ENCODE measurements at places on chromosomes 11 and 22. TPM values are rescaled to one million over a fixed set of nuclear protein-coding genes. Genes with fewer than 3 reads are reported as not detected.

DNA sequence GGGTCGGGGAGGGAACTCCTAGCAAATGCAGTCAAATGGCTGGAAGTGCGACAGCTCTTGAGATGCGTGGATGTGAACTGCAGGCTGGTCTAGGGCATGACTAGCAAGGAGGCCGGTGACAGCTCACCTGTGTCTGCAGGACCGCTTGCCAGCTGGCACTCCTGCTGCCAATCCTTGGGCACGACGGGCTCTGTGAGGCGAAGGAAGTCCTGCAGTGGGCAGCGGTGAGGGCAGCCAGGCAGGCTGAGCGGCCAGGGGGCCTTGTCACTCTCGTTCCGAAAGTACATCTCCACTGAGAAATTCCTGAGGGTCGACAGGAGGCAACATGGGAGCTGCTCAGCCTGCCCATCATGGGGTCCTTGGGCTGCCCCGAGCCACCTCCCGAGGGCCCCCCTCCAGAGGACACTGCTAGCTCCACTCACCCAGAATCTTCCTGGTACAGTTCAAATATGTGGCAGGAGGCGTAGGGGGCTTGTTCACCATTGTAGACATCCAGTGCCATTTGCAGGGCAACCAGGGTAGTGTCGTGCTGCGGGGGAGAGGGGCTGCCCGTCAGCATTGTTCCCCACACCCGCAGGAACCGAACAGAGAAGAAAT, 5.9 kb downstream of the ACP2 start:
- peaks cover 57% of the 10 kb centered on the region for H3K36me3 ChIP-seq
- no peak overlapping the region for H3K4me3 ChIP-seq
- no peak overlapping the region for H3K27ac ChIP-seq
- no peak for DNase-seq

Gene MPPED2
- not detected for total RNA-seq

DNA sequence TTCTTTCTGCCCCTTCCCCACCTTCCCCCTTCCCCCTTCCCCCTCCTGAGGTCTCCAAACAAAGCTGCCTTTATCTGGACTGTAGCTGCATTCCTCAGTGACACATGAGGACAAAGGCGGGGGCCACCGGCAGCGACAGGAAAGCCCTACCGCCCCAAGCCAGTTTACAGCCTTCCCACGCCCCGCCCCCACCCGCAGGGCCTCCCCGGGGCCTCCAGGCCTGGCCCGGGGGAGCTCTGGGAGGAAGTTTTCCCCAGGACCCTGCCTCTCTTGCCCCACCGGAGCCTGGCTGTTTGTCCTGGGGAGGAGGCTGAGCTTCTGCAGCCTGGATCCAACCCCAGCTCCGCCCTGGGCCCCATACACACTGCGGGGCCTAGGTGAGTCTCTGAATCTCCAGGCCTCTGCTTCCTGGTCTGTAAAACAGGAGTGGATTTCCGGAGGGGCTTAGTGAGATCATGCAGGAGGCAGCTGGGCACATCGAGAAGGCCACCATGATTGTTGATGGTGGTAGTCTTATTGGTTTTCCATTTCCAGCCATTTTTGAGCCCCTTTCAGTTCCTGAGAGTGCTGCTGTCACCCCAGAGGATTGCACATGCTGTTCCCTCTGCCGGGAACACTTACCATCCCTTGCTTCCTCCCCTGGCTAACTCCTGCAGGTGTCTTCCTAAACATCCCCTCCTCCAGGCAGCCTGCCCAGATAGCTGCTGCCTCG, 130.7 kb downstream of the MN1 start:
- no peaks in the 10 kb centered on the region for H3K4me1 ChIP-seq
- no peak for DNase-seq
- no peak overlapping the region for H3K4me3 ChIP-seq

- no peak overlapping the region for H3K4me3 ChIP-seq
- no peaks in the 10 kb centered on the region for H3K27me3 ChIP-seq
- no peak for DNase-seq
- H3K36me3 ChIP-seq, result no peaks in the 10 kb centered on the region
- H3K4me1 ChIP-seq, result no peaks in the 10 kb centered on the region
Measured at GRCh38 chr11:113213549-113213948, 100.8 kb upstream of the TTC12 start.

Gene OR51E2
- not detected for total RNA-seq

DNA sequence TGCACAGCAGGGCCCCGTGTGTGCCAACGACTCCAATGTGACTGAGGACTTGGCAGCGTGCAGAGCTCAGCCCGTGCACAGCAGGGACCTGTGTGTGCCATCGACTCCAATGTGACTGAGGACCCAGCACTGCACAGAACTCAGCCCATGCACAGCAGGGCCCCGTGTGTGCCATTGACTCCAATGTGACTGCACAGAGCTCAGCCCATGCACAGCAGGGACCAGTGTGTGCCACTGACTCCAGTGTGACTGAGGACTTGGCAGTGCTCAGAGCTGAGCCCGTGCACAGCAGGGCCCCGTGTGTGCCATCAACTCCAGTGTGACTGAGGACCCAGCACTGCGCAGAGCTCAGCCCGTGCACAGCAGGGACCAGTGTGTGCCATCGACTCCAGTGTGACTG, 347.8 kb upstream of the B3GAT1 start:
- H3K36me3 ChIP-seq, result no peaks in the 10 kb centered on the region
- no peaks in the 10 kb centered on the region for H3K4me1 ChIP-seq
- H3K27me3 ChIP-seq, result no peaks in the 10 kb centered on the region
- DNase-seq, result no peak
- H3K4me3 ChIP-seq, result no peak overlapping the region

- H3K4me3 ChIP-seq, result no peak overlapping the region
- no peaks in the 10 kb centered on the region for H3K27me3 ChIP-seq
- no peaks in the 10 kb centered on the region for H3K36me3 ChIP-seq
- H3K4me1 ChIP-seq, result no peaks in the 10 kb centered on the region
- H3K27ac ChIP-seq, result no peak overlapping the region
Measured at GRCh38 chr11:1168256-1168655, 10.5 kb downstream of the MUC5AC start.

GRCh38 chr11:88375927-88376470, 38.5 kb upstream of the CTSC start:
- H3K4me3 ChIP-seq, result no peak overlapping the region
- no peaks in the 10 kb centered on the region for H3K36me3 ChIP-seq
- H3K4me1 ChIP-seq, result no peaks in the 10 kb centered on the region
- no peak overlapping the region for H3K27ac ChIP-seq
- H3K27me3 ChIP-seq, result no peaks in the 10 kb centered on the region

Gene OR51B5
- total RNA-seq, result not detected

DNA sequence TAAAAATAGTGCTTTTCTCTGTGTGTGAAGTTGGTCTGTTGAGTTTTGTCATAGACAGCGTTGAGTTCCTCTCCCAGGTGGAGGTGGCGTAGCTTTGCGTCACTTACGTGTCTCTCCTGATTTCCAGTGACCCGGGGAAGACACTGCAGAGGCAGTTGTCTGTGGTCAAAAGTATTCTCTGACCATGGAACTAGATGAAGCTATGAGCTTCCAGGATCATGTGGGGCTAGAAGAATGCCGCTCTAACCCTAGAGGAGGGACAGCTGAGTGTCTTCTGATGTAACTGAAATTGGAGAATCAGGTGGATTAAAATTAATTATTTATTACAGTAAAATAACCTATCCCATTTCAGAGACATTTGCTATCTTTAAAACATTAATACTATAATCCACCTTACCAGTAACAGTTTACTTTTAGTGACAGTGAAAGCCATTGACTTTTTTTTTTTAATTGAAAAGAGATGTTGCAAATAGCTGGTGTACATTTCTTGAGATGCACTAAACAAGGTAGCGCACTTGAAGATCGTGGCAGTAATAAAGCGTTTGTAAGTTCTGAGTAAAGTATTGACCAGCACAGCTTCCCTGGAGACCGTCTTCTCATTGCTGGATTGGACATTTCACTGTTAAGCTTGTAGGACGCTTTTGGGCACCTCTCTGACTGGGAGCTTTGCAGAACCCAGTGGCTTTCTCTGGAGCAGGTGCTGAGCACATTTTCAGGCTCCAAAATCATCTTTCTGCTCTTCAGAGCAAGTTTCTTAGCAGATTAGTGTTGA, 9.7 kb downstream of the CAT start:
- H3K27ac ChIP-seq, result no peak overlapping the region
- no peaks in the 10 kb centered on the region for H3K27me3 ChIP-seq
- peaks cover 35% of the 10 kb centered on the region for H3K36me3 ChIP-seq
- H3K4me1 ChIP-seq, result peaks cover 23% of the 10 kb centered on the region

GRCh38 chr11:126951465-126951864, 49.1 kb downstream of the KIRREL3 start:
- H3K4me3 ChIP-seq, result no peak overlapping the region
- no peak for DNase-seq
- H3K36me3 ChIP-seq, result no peaks in the 10 kb centered on the region
- H3K27ac ChIP-seq, result no peak overlapping the region

DNA sequence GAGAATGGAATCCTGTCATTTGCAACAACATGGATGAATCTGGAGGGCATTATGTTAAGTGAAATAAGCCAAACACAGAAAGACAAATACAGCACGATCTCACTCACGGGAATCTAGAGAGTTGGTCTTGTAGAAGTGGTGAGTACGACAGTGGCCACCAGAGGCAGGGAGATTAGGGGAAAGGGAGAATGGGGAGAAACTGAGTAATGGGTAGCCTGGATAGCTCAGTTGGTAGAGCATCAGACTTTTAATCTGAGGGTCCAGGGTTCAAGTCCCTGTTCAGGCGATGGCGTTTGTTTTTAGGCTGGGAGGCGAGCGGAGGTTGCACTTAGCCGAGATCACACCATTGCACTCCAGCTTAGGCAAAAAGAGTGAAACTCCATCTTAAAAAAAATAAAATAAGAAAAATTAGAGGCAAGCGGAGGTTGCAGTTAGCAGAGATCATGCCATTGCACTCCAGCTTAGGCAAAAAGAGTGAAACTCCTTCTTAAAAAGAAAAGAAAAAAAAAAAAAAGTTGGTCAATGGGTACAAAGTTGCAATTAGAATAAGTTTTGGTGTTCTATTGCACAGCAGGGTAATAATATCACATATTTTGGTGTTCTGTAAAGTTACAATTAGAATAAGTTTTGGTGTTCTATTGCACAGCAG, 95.7 kb upstream of the UBASH3B start:
- DNase-seq, result no peak
- no peak overlapping the region for H3K4me3 ChIP-seq
- H3K4me1 ChIP-seq, result no peaks in the 10 kb centered on the region
- H3K36me3 ChIP-seq, result no peaks in the 10 kb centered on the region
- no peak overlapping the region for H3K27ac ChIP-seq
- no peaks in the 10 kb centered on the region for H3K27me3 ChIP-seq

GRCh38 chr11:43923406-43924111, 18.9 kb upstream of the C11orf96 start:
- H3K27me3 ChIP-seq, result no peaks in the 10 kb centered on the region
- no peak for DNase-seq
- no peak overlapping the region for H3K4me3 ChIP-seq
- H3K27ac ChIP-seq, result no peak overlapping the region
- no peaks in the 10 kb centered on the region for H3K4me1 ChIP-seq

DNA sequence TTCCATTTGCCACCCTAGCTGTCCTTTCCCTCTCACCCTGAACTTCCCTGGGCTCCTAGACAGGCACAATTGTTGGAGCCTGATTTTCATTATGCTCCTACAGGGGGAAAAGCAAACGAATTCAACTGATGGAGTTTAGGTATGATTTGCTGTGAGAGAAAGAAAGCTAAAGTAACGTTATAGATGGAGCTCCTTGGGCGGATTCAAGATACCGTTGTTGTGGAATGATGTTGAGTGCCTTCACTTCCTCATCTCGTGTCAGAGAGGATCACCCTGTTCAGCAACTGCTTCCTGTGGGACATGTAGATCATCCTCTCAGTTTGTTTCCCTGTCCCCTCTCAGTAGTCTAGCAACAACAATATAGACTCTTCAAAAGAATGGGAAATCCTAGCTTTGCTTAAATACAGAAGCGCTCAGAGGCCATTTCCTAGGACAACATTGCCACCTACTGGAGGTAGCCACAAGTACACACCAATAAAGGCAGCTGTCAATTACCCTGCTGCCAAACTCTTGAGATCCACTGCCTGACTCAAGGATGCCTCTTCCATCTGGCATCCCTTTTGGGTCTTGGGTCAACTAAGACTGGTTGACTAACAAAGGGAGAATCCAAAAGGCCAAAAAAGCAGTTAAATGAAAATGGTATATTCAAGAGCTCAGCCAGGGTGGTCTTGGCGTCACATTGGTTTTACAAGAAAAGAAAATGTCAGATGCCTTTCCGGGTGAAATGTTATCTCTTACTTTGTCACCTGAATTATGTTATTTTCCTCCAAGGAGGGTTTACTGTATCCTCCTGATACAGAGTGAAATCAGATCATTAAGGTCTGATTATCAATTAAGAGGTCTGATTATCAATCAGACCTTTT, 13.5 kb upstream of the DTX4 start:
- peaks cover 3% of the 10 kb centered on the region for H3K4me1 ChIP-seq
- H3K27me3 ChIP-seq, result no peaks in the 10 kb centered on the region
- peak; percentile 67 for DNase-seq
- H3K36me3 ChIP-seq, result no peaks in the 10 kb centered on the region
- no peak overlapping the region for H3K4me3 ChIP-seq

DNA sequence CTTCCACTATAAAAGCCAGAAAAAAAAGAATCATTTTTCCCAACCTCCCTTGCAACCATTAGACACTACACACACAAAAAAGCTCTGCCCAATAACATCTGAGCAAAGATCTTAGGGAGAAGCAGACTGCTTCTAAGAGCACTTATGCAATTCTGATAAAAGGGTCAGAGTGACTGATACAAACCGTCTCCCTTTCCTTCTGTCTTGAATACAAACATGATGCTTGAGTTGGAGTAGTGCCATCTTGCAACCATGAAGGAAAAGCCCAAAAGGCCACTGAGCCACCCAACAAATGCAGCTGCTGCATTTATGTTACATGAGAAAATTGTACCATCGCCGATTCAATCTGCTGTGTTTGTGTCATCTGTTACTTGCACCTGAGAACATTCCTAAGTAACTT, 47.6 kb upstream of the EED start:
- peaks cover 17% of the 10 kb centered on the region for H3K4me1 ChIP-seq
- DNase-seq, result no peak
- no peaks in the 10 kb centered on the region for H3K27me3 ChIP-seq
- H3K4me3 ChIP-seq, result no peak overlapping the region
- H3K27ac ChIP-seq, result no peak overlapping the region
- H3K36me3 ChIP-seq, result no peaks in the 10 kb centered on the region

GRCh38 chr11:70203751-70204465, 812 bp downstream of the FADD start:
- peak overlapping the region; percentile 95 for H3K27ac ChIP-seq
- peaks cover 48% of the 10 kb centered on the region for H3K4me1 ChIP-seq
- peaks cover 32% of the 10 kb centered on the region for H3K36me3 ChIP-seq
- no peaks in the 10 kb centered on the region for H3K27me3 ChIP-seq

Gene PAX6
- not detected for total RNA-seq

Gene CNGA4
- total RNA-seq, result 0.58 TPM

GRCh38 chr11:63022441-63022840, 6.8 kb upstream of the SLC22A8 start:
- no peaks in the 10 kb centered on the region for H3K4me1 ChIP-seq
- no peak for DNase-seq
- no peaks in the 10 kb centered on the region for H3K36me3 ChIP-seq
- no peaks in the 10 kb centered on the region for H3K27me3 ChIP-seq

Gene CAVIN3
- total RNA-seq, result 0.36 TPM

DNA sequence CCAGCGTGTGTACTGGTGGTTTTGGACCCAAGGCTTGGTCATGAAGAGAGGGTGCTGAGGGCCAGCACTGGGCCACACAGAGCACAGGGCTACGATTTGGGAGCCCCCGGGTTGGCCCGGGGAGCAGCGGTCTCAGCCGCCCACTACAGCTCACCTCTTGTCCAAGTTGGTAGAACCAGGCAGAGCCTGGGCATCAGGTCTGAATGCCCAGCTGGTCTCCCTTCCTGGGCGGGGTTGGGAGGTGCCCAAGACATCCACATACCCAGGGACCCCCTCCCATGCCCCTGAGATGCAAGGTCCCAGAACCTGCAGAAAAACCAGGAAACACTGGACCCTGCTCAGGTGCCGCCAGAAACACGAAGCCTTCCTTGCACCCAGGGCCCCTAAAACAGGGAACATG, 18.0 kb downstream of the CELSR1 start:
- no peak overlapping the region for H3K4me3 ChIP-seq
- H3K27ac ChIP-seq, result no peak overlapping the region
- H3K27me3 ChIP-seq, result no peaks in the 10 kb centered on the region
- no peaks in the 10 kb centered on the region for H3K36me3 ChIP-seq
